Stimulated activated CD4-positive, alpha-beta T cell treated with anti-CD3 and anti-CD28 coated beads, Interleukin-2, amount 100 ng/mL, for 4 hours (primary cell): ENCODE measurements at places on chromosomes 3 and 15.

GRCh38 chr15:45391746-45392583, 13.6 kb upstream of the GATM start:
- no peak for DNase-seq

- DNase-seq, result no peak
Observed at GRCh38 chr3:186109897-186110803, 1.3 kb upstream of the ETV5 start.

DNA sequence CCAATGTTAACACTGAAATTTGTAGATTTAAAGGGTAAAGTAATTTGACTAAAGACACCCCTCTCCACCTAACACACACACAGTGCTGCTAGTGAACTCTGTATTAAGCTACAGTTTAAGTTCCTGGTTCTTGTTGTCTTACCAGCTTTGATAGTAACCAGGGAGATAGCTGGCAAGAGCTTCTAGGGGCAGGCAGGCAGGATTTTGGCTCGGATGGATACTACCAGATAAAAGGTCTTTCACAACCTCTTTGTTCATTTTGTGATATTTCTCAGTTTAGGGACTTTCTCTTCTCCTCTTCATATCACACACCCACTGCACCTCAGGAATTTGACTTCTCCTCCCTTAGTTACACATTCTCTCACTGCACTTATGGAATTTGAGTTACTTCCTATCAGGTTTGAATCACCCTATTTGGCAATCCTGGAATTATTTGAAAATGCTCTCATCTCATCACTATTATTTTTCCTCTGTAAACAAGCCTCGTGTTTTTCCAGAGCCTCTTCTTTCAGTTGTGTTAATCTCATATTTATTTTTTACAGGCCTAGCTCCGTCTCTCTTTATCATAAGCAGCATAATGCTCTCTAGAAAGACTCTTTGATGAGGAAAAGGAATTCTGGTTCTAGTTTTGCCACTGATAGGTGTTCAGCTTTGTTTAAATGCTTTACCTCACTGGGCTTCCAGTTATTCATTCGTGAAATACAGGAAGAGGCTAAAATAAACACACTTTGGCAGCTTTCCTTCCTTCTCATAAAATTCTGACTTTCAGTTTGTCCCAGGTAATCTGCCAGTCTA, 23.0 kb upstream of the CLDN1 start:
- no peak for DNase-seq

GRCh38 chr15:23616536-23616935, 31.1 kb downstream of the MAGEL2 start:
- no peak for DNase-seq

GRCh38 chr15:37929238-37929637, 5.2 kb upstream of the TMCO5A start:
- DNase-seq, result no peak

GRCh38 chr3:11438646-11439045, 166.4 kb downstream of the ATG7 start:
- no peak for DNase-seq

GRCh38 chr3:183252973-183253527, at the start of gene B3GNT5:
B3GNT5 (plus strand) TSS chr3:183253253; CDS start chr3:183269799, 16,546 bp downstream.
- peak; percentile 49 for DNase-seq

- DNase-seq, result no peak
Observed at GRCh38 chr3:18208856-18209255, 216.3 kb downstream of the SATB1 start.

DNA sequence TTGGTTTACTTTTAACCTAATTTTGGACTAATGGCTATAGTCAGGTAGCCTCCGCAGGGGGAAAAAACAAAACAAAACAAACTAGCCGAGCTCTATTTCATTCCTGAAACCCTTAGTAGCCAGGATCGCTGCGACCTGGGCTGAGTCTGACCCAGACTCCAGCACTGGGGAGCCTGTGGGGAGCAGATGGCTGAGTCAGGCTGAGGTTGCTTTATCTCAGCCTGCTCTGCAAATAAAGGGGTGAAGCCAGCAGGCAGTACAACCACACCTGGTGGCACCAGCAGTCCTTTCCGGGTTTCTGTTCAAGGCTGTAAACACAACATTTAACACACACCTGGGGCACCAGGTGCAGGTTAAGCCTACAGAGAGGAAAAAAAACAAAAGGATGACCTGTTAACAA, 27.3 kb downstream of the ABHD2 start:
- no peak for DNase-seq

DNA sequence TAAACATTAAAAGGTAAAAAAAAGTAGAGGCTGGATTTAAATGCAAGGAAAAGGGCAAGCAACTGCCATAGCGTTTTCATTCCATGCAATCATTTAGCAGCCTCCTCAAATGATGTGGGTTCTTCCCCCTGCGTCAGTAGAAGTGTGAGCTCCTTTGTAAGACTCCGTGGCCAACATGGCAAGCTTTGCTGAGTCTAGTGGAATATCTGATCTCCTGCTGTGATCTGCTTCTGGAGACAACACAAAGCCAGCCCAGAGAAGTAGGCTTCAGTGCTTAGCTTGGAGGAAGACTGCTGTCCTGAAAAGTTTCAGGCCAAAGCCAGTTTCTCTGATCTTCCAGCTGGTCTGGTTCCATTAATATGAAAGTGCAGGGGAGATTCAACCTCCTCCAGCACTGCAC, 70.4 kb downstream of the ARPP21 start:
- DNase-seq, result no peak

DNA sequence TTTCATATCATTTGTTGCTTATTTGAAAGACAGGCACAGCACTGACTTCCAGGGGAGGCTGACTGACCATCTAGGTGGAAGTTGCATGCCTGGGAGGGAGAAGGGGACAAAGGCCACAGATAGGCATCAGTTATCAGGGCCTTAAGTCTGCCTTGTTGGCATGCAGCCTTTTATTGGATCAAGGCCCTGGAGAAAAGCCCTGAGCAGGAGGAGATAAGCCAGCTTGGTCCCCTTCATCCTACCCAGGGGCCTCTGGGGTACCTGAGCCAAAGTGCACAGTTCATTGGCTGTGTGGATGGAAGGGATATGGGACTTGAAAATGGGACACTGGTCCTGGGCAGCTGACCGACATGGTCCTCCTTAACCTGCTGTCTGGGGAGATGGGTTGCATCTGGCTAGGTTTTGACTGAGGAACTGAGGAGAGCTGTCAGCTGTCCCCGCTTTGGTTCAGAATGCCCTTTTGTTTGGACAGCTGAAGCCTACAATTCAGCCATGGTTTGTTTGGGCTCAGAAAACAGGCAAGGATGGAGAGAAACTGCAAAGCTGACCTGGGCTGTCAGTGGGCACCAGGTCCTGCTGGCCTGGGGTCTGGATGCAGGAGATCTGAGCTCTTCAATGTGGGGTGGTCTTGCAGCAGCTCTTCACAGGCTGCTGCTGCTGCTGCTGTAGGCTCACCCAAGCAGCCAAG, 60.0 kb downstream of the FLNB start:
- DNase-seq, result no peak

DNA sequence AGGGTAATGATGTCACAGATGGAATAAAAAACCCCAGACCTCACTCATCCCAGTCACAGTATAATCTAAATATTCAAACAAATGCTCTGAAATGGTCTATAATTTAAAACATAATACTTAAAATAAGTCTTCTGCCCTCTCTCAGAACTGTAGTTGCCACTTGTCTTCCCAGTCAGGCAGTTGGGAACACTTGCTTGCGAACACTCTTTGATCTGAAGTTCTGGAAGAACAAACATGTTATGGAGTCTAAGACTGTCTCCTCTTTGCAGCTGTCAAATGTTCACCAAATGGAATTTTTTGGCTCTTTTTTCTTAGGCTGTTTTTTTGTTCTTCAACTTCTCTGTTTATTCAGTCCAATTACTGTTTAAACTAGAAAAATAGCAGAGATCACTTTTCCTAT, 711.1 kb upstream of the GOLIM4 start:
- no peak for DNase-seq

DNA sequence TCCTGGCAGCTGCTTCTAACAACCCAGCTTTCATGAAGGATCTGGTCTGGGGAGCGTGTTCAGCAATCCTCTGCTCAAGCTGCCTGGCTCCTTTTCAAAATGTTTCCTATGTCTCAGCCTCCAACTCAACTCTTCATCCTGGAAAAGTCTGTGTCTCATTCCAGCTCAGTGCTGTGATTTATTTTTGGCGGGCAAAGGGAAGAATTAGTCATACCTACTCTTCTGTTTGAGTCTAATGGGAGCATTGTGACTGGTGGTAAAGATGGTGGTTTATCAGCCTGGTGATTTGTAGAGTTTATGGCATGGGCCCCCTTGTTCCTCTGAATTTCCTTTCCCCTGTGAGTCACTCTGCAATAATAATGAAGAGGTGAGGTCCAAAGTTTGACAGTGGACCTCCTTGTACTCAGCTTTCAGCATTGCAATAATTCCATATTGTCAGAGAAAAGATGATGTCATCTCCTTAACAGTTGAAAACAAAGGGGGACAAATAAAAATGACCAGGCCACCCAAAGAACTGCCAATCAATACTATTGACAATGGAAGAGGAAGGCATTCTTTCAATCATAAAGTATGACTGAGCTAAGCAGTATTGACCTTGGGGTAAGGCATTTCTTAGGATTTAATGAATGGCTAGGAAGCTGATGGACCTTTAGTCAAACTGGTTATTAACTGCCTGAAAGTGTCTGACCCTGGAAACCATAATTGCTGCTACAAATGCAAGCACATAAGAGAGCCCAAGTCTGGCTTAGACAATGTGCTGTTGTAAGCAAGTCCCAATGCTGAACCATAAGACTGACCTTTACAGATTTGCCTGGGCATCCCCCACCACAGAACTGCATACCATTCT, 204.7 kb upstream of the MCTP2 start:
- DNase-seq, result no peak

- no peak for DNase-seq
Observed at GRCh38 chr3:192923731-192924130, 6.1 kb upstream of the MB21D2 start.

GRCh38 chr3:99548674-99549073, 89.7 kb upstream of the COL8A1 start:
- no peak for DNase-seq

- DNase-seq, result no peak
Observed at GRCh38 chr3:116841003-116841735, 131.6 kb downstream of the TUSC7 start.

- no peak for DNase-seq
Observed at GRCh38 chr3:101867996-101868395, 18.7 kb downstream of the NFKBIZ start.

DNA sequence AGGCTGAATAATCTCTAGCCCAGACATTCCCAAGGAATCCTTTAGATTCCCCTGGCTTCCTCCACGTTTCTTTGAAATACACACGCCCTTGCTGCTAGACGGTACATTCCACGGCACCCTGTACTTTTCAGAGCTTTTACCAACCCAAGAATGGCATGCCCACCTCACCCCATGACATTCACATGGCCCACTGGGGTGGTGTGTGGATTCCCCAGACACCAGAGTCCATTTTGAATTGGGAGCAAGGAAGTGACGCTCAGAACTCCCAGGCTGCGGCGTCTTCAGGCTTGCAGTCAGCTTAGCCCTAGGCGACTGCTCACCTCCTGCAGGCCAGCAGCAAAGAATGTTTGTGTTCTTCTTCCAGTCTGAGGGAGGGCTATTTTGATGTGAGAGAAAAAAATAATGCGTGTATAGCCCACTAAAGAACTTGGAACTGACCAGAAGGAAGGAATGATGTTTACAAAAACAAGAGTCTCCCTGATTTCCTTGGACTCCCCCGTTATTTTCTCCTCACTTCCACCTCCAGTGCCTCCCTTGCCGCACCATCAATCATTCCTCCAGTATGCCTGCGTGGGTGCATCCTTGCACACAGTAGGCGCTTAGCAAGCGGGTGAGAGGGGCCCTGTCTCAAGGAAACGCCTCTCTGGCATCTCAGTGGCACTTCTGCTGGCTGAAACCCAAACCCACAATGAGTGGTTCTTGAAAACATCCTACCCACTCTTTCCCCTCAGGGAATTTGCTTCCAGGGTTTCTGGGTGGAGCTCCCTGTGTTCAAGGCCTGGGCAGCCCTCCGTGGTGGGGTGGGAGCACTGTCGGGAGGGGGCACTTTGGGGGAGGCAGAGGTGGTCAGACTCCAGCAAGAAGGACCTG, 59.9 kb downstream of the SMAD6 start:
- DNase-seq, result no peak

DNA sequence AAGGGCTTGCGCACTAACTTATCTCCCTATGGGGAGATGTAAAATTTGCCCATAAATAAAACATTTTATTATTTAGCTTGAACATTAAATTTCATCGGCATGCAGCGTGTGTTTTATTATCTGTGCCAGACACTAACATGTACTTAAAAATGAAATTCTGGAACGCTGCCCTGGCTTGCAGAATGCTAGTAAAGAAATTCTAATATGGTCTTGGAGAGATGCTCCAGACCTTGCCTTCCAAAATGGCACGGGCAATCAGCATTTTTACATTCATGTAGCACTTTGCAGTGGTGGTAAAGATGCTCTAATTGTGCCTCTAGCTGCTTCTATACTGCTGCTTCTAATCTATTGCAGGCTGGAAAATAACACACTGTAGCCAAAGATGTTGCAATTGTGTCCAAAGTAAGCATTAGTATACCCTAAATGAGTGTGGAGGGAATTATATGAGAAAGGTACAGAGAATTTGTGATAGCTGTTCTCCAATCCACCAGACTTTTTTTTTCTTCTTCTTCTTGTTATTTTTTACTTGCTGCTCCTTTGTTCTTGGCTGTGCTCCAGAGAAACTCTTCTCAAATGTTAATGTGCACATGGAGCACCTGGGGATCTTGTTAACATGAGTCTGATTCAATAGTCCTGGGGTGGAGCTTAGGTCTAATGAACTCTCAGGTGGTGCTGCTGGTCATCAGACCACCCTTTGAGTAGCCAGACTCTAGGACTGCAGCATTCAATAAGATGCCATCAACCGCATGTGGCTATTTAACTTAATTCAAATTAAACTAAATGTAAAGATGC, 47.3 kb downstream of the CRABP1 start:
- no peak for DNase-seq

GRCh38 chr3:195102609-195103467, 168.1 kb downstream of the XXYLT1 start:
- DNase-seq, result no peak

DNA sequence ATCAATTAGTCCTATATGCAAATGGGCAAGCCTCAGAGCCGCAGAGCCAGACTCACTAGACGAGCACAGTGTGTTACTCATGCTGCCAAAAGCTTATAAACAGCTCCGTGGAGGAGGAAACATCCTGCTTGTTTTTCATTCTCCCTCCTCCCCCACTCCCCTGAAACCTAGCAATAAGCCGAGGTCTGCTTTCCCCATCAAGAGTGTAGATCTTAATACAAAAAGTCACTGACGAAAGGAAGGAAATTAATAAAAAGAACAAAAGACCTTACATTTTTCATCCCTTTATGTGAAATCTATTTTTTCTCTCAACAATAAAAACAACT, 88.5 kb downstream of the XXYLT1 start:
- no peak for DNase-seq

DNA sequence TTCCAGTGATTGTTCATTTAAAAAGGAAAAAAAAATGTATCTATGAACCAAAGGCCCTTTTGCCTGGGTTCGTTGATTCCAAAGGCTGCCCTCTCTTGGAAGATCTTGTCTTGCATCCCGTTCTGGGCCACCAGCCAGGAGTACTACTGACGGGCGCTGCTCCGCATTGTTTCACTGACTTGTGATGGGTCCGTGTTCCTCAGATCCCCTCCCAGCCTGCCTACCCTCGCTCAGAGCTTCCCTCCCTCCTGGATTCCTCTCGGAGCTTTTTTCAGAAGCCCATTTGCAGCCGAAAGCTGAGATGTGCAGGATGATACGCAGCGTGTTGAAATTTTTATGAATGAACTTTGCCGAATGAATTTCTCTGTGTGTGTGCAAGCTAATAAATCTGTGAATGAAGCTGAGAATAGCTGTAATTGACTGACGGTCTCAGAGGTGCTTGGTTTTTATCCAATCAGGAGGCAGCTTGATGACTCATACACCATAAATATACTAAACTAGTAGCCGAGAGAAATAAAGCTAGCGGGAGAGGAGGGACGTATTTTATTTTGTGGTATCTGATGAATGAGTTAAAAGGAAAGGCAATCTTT, at the start of gene SHC4:
Gene SHC4, minus strand, starts transcription at position 396 of the 590 bp plus-strand sequence. CDS start 904 bp downstream, outside the sequence.
- DNase-seq, result no peak
